ENCODE measurements at places on chromosomes 7 and 10.

- no peak for DNase-seq
These were observed 1.4 kb upstream of the DOCK1 start for GRCh38 chr10:126903656-126904360.

- DNase-seq, result no peak
These were observed 87.4 kb downstream of the INPP5A start for GRCh38 chr10:132624847-132625471.

- no peak for DNase-seq
These were observed 34.5 kb upstream of the MEOX2 start for GRCh38 chr7:15720849-15721471.

GRCh38 chr10:20289070-20289828 is 473.0 kb downstream of the PLXDC2 start:
- no peak for DNase-seq

DNA sequence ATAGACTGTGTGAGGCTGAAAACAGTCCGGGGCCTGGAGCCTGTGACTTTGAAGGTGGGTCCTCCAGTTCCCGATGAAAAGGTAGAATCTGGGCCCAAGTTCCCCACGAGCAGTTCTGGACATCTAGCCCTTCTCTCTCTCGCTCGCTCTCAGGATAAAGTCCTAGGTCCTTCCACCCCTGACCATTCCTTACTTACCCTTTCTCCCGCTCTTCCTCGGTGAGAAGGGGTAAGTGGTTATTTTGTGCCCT is 713 bp downstream of the IMMP2L start:
- DNase-seq, result no peak

DNA sequence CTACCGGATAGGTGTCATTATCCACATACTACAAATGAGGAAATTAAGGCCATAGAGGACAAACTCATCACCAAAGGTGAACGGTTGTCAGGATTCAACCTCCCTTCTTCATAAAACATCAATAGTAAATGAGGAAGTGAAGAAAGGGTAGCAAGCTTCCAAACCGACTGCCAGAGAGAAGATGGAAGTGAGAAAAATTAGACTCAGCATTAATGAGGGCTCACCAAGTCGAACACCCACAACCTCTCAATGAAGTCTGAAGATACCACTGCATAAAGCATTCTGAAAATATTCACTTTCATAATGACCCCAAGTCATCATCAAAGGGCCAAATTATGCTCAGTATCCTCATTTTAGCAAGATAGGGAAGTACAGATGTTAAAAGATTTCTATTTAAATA is 29.6 kb downstream of the ABCB4 start:
- DNase-seq, result no peak

DNA sequence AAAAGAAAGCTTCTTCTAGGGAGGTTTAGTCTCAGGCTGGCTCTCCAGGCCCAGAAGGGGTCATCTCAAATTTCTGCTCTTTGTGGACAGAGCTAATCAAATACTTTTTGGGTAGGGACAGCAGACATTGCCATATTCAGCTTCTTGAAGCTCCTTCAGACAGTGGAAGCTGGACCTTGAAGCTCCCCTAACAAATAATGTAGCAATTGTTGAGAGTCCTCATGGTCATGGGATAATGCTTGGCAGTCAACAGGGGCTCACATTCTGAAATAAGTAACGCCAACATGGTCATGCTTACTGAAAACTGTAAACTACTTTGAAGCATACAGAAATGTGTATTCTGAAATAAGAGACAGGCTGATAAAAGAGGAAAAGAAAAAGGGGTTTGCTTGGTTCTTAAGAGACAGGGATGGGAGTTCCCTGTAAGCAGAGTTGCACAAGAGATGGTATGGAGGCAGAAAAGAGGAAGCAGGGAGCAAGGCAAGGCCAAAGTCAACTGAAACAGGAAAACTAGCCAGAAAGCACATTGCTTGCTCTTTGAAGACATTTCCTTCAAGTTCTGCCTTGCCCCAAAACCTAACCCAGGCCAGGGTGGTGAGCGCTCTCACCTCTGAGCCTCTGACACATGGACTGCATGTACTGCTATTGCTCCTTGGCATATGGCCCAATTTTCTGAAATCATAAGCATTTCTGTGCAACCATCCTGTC is 53.1 kb upstream of the KMT2E start:
- no peak for DNase-seq

DNA sequence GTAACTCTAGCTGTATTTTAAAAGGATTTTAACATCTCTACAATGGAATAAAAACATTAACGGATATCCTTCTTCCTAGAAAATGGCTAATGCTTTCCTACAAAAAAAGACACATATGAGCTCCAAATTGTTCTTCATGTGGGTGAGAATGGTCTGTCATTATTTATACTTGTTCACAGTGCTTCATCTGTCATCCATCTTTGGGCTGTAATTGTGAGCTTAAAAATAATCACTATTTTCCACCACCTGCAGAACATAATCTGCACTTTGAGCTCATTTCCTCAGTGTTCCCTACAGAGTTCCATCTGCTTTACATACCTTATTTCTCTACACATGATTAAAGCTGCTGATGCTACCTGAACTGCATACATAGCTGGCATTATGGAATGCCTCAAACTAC is 979.1 kb upstream of the C7orf33 start:
- no peak for DNase-seq

DNA sequence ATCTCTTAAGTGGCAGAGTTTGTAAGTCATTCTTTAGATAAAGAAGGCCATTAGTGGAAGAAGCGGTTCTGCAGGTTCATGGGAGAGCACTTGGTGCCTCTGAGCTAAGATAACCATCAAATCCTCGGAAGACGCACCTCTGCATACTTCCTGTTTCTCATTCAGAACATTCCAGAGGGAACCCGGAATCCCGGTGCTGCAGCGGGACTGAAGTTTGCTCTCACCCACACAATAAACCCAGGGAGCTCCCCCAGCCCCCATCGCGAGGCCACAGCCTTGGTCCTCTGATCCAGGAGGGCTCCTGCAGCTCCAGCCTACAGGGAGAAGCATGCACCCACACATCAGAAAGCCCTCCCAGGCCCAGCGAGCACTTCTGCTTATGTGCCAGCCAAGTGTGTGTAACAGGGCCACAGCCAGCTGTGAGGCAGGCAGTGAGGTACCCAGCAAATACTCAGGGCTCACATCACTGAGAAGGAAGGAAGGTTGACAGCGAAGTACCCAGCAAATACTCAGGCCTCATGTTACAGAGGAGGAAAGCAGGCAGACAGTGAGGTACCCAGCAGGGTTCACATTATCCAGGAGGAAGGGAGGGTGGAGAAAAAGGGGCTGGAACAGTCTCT is 142.4 kb downstream of the DIP2C start:
- no peak for DNase-seq

DNA sequence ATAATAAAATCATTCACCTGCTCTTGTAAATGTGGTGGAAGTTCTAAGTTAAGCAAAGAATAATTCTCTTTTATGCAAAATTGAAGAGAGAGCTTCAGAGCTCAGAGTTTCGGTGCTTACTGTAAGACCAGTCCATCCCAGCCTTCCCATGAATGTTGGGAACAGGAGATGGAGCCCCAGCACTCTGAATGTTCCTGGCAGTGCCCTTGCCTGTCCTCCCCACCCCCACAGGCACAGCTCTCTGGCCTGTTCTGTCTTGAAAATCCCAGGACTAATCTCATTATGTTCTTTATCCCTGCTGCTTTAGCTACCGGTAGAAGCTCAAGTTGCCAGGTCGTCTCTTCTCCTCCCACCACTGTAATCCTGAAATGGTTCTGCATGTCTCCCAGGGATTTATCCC is 29.1 kb upstream of the LHFPL3 start:
- no peak for DNase-seq

- DNase-seq, result no peak
These were observed 17.0 kb upstream of the TTYH3 start for GRCh38 chr7:2614631-2615330.

- DNase-seq, result no peak
These were observed 108.2 kb downstream of the OSBPL3 start for GRCh38 chr7:24871770-24872169.

GRCh38 chr10:125083576-125083920 is 76.8 kb downstream of the CTBP2 start:
- no peak for DNase-seq

- DNase-seq, result no peak
These were observed 338.2 kb upstream of the AOAH start for GRCh38 chr7:37062560-37062859.

DNA sequence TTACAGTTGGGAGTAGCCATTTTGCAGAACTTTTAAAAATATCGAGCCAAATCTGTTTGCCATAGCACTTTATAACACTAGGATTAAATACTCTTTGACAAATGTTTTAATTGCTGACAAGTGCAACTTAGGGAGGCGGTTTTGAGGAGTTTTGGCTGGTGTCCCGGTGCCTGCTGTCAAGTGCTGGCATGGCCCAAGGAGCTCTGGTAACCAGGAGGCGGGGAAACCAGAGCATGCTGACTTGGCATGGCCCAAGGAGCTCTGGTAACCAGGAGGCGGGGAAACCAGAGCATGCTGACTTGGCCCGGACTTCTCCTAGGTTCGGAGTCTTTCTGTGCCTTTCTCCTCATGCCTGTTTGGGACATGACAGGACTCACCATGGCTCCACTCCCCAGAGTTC is 30.8 kb upstream of the ZNF32 start:
- no peak for DNase-seq

Measured in thoracic aorta (tissue), 2 donors.